ENCODE measurements at places on chromosomes 11 and 22.

- no peak for DNase-seq
These were observed 59.5 kb upstream of the WNT11 start for GRCh38 chr11:76265771-76266241.

DNA sequence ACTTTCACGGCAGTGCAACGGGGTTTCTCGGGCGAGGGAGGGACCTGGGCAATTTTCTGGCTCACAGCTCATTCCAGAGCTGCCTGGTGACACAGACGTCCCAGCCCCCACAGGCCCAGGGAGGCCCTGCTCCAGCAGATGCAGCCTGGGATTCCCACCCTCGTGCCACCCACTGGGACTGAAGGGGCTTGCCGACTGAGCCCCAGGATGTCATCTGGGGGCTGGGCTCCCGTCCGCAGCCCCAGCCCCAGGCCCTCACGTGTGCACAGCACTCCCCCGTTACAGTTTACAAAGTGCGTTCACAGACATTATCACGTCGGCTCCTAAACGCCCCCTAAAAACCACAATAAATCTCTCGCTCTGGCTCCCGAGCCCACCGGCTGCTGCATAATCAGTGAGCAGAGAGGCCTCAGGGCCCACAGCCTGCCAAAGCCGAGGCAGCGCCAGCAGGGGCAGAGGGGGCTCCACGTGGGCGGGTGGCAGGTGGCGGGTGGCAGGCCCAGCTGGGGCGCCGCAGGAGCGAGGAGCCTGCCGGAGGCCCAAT lies 76.9 kb upstream of the TCF20 start:
- no peak for DNase-seq

DNA sequence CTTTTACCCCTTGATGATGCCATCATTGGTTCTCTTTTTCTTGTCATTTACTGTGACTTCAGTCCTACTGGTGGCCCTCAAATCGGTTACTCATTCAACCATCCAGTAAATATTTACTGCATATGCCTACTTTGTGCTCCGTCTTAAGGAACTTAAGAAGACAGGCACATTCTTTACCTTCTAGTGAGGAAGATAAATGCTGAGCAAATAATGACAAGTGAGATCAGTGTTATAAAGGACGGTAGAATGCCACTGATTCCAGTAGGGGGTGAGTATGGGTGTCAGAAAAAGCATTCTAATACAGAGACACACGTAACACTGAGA lies 1.6 kb downstream of the ANKRD42 start:
- no peak for DNase-seq

DNA sequence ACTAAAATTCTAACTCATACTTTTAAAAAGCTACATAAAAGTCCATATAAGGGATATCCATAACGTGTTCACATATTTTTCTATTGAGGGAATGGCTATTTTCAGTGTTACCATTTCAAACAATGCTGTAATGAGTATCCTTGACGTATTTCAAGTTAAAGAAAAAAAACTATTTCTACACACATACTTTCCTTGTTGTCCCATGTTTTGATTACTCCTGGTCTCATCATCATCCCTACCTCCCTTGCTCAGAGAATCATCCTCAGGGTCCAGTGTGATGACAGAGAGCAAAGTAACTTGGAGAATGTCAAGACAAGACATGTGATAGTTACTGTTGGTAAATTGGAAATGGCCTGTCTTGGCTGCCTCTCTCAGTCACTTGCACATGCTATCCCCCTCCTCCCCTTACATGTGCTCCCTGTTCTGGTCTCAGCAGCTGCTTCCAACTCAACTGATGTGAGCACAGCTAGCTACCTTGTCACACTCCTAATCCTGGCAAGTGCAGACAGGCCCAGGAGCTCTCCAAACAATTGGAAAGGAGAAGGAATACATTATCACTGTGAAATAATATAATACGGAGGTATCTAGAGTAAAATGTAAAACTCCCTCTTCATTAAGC lies 21.8 kb downstream of the NUMA1 start:
- no peak for DNase-seq

DNA sequence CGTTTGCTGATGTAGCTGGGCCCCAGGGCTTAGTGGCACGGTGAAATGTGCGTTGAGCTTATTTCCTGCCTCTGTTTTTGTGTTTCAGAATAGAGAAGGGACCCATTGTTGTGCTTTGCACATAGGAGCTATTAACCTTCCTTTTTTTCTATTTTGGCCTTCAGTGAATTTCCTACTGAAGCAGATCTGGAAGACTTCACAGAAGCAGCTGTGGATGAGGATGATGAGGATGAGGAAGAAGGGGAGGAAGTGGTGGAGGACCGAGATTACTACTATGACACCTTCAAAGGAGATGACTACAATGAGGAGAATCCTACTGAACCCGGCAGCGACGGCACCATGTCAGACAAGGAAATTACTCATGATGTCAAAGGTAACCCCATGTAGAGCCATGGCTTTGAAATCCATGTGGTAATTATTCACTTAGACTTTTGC lies 37.4 kb upstream of the ST14 start:
- no peak for DNase-seq

- DNase-seq = no peak
These were observed 103.5 kb upstream of the CADM1 start for GRCh38 chr11:115607621-115608221.

GRCh38 chr22:43085658-43086606 lies 3.3 kb downstream of the TTLL1 start:
- DNase-seq = no peak

GRCh38 chr11:69501891-69502860 lies 20.7 kb downstream of the LINC01488 start:
- DNase-seq = no peak

DNA sequence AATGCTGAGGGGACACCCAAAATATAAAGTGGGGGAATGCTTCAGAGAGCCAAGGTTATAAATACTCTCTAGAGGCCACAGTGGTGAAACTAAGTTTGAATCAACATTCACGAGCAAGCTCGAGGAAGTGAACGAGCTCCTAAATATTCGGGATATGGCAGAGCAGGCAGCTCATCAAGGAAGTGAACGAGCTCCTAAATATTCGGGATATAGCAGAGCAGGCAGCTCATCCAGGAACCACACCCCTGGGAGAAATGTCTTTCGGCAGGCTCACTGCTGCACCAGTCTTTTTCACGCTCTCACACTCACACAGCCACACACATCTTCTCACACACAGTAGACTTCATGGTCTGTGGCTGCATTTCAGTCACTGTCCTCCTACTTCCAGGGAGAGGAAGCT lies 787.5 kb downstream of the OPCML start:
- no peak for DNase-seq

GRCh38 chr11:128210148-128210940 lies 377.0 kb downstream of the ETS1 start:
- DNase-seq = peak; percentile 36

DNA sequence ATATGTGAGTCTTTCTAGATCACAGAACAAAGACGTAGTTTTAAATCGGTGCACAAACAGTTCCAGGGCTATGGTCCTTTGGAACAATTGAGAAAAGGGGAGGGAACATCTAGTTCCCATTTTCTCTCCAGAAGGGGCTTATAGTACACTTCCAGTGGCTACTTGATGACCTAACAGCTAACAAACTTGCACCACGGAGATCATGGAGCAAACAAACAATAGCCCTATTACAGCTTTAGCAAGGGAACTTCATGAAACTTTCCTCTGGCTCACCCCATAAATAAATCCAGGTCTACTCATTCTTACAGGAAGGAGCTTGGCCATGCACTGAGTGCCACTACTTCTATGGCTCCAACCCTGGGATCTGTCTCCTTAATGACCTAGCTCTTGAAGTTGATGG lies 8.3 kb upstream of the FOLR2 start:
- DNase-seq = no peak

DNA sequence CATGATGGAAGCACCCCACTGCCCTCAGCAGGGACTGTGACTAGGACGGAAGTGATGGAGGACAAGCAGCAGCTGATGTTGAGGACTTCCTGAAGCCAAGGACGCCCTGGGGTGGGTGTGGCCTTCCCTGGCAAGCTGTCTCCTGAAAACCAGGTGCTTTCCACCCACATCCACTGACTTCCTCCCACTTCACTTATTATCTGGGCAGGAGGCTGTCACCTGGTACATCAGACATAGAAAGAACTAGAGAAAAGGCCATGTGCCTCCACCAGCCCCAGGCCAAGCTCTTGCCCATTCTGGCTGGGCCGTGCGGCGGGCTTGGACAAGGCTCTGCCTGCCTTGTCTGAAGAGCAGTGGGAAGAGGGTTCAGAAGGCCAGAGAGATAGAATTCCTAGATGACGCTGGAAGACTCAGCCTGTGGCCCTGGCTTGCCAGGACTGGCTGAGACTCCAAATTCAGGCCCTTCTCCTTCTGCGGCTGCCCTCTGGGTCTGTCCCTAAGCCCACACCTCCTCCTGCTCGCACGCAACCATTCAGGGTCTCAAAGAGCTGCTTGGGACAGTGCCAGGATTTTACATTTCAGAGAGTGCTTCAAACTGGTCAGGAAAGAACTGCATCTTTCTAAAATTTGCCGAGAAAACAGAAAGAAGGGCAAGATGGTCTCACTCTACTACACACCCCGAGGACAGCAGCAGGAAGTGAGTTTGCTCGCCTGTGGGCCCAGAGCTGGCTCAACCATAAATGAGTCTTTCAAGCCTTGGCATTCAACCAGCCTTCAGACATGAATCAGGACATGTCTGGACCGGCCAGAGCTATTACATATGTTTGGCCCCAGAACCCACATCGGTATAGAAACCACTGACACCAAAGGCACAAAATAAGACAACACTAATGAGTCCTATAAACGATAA lies 13.3 kb downstream of the ARHGAP1 start:
- DNase-seq = no peak

DNA sequence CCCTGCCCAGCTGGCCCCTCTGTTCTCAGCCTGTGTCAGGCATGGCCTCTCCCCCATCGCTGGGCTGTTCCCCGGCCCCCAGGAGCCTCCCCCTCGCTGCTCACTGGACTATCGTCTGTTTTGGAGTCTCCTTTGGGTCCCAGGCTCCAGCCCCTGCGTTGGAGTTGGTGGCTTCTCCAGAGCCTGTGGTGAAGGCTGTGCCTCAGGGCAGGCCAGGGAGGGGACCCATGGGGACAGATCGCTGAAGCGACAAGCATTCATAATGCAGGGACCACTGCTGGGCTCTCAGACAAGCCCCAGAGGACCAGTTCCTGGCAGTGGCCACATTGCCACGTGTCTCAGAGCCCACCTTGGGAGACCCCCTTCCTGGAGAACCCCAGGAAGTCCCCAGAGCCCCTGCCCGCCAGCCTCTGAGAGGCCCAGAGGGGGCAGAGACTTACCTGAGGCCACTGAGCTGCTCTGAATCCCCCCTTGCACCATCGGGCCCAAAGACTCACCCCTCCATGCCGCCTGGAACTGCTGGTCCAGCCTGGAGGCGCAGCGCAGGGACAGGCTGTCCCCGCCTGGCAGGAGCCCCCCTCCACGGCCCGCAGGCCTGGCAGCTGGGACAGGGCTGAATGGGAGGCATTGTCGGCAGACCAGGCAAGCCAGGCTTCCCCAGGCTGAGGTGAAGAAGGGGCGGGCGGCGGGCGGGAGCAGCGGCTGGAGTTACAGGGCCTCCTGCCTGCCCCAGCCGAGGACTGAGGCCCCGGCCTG lies at the start of gene CHADL:
Gene CHADL, minus strand, starts transcription at position 555 of the 756 bp plus-strand sequence. Its CDS starts 50 bp downstream, at position 505.
- no peak for DNase-seq

- no peak for DNase-seq
These were observed 967 bp upstream of the LZTR1 start for GRCh38 chr22:20980938-20981722.

- no peak for DNase-seq
These were observed 75.3 kb downstream of the CD44 start for GRCh38 chr11:35214226-35214770.

GRCh38 chr22:35522225-35523149 lies 18.1 kb upstream of the RASD2 start:
- no peak for DNase-seq

GRCh38 chr11:27254744-27255446 lies 108.1 kb downstream of the CCDC34 start:
- no peak for DNase-seq

- DNase-seq = no peak
These were observed 1.4 kb downstream of the NUDT22 start for GRCh38 chr11:64227405-64227956.

DNA sequence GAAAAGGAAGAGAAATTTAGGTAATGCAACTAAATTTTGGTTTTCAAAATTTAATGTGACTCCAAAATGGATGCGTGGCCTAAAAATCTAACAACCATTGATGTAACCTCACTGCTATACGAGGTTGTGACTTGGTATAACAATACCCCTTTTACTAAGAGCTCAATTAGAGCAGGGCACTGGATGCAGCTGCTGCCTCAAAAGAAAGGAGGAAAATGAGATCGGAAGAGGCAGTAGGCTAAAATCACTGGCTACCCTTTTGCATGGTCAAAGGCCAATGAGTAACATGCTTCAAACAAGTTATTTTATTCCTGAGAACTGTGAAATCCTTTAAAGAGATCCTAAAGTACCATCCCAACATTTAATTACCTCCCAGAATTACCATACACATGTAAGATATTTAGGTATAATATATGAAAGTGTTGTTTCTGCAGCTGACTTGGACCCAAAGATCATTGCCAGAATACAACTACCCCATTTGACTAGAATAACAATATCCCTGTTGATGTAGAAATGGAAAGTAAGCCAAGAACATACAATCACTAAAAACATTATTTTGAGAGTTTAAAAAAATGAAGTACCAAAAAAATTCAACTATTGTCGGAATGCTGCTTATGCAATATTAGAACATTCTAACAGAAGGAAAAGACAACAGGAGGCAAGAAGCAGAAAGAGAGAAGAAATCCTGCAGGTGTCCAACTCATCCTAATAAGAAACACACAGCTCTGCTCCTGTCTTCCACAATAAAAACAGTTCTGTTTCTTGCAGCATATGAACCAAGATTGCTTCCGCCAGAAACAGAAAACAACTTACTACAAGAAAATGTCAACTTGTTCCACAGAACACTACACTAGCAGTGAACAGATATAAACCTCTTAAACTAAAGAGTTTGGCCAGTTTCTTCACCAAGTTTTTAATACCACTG lies 15.0 kb downstream of the SIK3 start:
- no peak for DNase-seq

GRCh38 chr11:128890543-128891368 lies at the start of gene KCNJ5:
Gene KCNJ5, plus strand, starts transcription at chr11:128891356. Its CDS starts 19,918 bp downstream, at chr11:128911274.
- no peak for DNase-seq

DNA sequence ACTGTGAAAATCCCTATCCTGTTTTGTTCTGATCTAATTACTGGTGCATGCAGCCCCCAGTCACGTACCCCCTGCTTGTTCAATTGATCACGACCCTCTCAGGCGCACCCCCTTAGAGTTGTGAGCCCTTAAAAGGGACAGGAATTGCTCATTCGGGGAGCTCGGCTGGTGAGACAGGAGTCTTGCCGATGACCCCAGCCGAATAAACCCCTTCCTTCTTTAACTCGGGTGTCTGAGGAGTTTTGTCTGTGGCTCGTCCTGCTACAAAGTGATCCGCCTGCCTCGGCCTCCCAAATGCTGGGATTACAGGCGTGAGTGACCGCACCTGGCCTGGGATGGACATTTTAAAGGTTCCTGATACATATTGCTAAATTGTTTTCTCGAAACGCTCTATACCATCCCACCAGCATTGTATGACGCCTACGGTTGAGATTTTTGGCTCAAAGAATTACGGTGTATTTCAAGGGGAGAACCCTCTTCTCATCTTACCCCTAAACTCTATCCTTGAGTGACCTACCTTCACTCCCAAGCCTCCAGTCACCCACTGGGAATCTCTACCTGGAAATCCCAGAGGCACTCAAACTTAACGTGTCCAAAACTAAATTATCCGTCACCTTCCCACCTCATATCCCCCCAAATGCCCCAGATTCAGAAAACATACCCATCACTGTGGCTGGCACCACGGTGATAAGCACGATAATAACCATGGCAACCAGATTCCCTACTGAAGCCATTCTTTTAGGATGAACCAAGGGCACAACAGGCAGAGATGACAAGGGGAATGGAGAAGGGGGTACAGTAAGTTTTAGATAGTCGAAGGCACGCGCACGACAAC lies 789 bp upstream of the POLA2 start:
- DNase-seq = no peak

Data from H54 (cell line).